ENCODE measurements at places on chromosomes 6 and 20. TPM values are rescaled to one million over a fixed set of nuclear protein-coding genes. Genes with fewer than 3 reads are reported as not detected.

- no peak for DNase-seq
Observed at GRCh38 chr6:69848552-69848951, 17.8 kb upstream of the COL19A1 start.

- DNase-seq = no peak
Observed at GRCh38 chr6:115612796-115613479, 447.8 kb downstream of the FRK start.

GRCh38 chr20:53652859-53653517, 59.3 kb upstream of the ZNF217 start:
- DNase-seq = no peak

Gene UNC93A
- total RNA-seq = not detected

Gene SLC22A2
- total RNA-seq = not detected
